ENCODE measurements at places on chromosomes 7 and 10.

- DNase-seq, result no peak
These were observed 108.5 kb downstream of the ST7 start for GRCh38 chr7:117061751-117062150.

- DNase-seq, result no peak
These were observed 68.9 kb upstream of the FOXK1 start for GRCh38 chr7:4612939-4613841.

DNA sequence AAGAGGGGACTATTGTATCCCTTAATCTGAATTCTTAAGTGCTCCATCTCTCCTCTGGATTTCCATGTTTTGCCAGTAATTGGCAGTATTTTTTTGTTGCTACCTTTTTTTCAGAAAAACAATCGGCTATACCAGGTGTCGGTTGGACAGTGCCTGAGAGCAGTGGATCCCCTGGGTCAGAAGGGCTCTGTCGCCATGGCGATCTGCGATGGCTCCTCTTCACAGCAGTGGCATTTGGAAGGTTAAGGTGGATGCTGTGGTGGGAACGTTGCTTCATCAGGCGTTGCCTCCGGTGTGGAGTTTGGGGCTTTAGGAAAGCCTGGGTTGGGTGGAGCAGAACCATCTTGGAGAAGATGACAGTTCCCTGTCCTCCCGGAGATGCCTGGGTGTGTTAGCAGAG is 96.0 kb downstream of the GALNT11 start:
- no peak for DNase-seq

DNA sequence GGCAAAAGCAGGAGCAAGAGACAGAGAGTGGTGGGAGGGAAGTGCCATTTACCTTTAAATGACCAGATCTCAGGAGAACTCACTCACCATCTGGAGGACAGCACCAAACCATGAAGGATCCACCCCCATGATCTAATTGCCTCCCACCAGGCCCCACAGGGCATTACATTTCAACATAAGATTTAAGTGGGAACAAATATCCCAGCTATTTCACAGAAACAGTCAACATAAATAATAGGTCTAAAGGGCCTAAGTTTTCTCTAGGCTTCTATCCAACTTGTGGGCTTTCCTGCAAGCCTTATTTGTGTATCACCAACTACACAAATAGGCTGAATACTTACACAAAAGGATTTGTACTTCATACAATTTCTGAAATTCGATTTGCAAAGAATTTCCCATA is 196.8 kb upstream of the POT1 start:
- DNase-seq, result no peak

GRCh38 chr7:66921918-66922486 is 977 bp downstream of the TMEM248 start:
- DNase-seq, result no peak

- DNase-seq, result no peak
These were observed 722.4 kb upstream of the POT1 start for GRCh38 chr7:125651823-125652528.

DNA sequence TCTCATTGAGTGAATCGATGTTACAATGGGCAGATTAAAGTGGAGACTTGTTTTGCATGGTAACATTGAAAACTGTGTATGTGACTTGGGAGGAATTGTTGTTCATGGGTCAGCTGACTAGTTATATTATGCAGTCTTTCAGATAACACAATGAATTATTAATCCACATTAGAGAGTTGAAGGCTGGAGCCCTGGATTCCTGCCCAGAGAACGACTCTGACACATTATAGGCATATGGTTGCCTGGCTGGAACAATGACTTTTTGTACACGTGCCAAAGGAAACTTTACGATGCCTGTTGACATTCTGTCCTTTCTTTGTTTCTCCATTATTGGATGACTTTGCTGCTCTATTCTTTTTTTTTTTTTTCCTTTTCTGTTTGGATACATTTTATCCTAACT is 52.3 kb upstream of the TMEM229A start:
- no peak for DNase-seq

DNA sequence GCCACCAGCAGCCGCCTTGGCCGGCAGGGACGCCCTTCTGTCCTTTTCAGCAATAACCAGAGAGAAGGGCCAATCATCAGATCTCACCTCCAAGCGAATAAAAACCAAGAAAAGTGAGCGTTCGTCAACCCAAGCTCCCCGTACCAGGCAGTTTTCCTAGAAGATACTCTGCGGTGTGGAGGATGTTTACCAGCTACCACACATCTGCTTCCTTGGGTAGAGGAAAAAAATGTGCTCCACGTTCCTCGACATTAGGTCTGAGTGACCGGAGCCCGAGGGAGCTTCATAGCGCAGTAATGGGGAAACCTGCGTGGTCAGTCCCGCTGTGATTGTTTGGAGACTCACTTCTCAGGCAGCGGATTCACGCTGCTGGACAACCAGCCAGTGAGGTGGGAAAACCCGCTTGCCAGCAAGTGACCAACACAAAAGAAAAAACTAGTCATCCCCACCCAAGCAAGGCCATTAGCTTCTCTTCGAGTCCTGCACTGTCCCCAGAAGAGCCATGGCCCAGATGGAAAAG is 73.0 kb downstream of the ZRANB1 start:
- no peak for DNase-seq

- no peak for DNase-seq
These were observed 46.0 kb downstream of the SH2D4B start for GRCh38 chr10:80583685-80584084.

DNA sequence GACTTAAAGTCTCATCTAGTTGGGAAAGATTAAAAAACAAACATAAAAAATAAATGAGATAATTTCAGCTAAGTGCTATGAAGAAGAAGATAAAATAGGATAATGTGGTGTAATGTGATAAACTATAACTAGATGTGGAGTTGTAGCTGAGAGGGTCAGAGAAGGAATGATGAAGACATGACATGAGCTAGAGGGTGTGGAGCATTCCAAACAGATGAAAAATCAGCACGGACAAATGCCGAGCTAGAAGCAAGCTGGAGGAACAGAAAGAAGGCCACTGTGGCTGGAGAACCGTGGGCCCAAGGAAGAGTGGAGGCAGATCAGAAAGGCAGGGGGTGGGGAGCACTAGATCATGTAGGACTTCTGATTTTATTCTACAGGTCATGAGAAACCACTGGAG is 70.6 kb downstream of the CDK6 start:
- no peak for DNase-seq

DNA sequence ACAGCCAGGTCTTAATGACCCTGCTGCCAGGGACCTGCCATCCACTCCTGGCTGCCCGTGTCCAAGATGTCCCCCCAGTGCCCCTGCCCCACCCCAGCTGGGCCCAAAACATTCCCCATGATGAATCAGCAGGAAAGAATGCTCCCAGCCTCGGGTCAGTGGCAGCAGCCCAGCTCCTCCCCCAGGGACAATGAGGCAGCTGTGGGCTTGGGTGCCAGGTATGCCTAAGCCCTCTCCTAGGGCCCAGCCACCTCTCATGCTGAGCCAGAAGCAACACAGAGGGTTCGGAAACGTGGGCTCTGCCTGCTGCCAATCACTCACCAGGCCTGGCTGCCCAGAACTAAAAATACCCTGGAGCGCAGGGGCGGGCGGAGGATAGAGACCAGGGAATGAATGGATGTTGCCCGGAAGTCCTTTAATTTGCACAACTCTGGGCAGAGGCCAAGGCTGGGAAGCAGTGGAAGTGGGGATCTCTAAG is 1.5 kb upstream of the LOXL4 start:
- no peak for DNase-seq

- DNase-seq, result no peak
These were observed 6.6 kb downstream of the CUBN start for GRCh38 chr10:17122726-17123661.

Data from activated T-helper 9 cell treated with anti-CD3 and anti-CD28 coated beads, Interleukin-2, amount 50 U/mL, for 16 hours (primary cell).